Stimulated activated CD4-positive, alpha-beta T cell treated with anti-CD3 and anti-CD28 coated beads, TNF-alpha, amount 100 ng/mL, for 1 hour (primary cell): ENCODE measurements at places on chromosomes 3 and 15.

- DNase-seq: no peak
Measured at GRCh38 chr3:185207481-185207880, 46.4 kb downstream of the EHHADH start.

DNA sequence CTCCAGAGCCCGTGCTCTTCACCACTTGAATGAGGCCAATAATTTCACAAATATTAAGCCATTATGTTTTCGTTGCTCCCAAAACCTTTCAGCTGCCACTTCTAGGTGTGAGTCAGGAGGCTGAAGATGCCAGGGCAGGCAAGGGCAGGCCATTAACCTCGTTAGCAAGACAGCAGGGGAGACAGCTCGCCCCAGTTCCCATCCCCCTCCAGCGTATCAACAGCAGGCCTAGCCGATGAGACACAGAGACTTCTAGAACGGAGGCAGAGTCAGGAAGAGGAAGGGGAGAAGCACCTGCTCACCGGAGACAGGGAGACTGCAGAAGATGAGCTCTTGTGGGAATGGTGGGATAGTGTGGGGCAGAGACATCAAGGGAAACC lies 28.0 kb upstream of the PLA2G4E start:
- DNase-seq: no peak

- no peak for DNase-seq
Measured at GRCh38 chr3:129343643-129344360, 65.1 kb downstream of the HMCES start.

DNA sequence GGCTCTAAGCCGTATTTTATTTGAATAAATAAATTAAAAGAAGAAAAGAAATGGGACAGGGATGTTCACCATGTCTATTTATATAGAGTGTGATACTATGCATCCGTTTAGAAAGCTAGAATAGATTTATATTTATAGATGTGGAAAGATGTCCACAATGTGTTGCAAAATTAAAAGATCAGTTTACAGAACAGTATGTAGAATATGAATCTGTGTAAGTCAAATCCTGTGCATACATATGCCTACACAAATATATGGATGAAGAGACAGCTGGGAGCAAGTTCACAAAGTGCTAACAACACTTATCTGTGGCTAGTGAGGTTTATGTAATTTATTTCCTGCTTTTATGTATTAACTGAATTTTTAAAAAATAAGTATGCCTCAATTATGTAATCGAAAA lies 25.4 kb upstream of the SLMAP start:
- no peak for DNase-seq
